ENCODE measurements at places on chromosomes 4 and X.

GRCh38 chr4:116913451-116913850 lies 171.9 kb downstream of the TRAM1L1 start:
- no peak for DNase-seq

DNA sequence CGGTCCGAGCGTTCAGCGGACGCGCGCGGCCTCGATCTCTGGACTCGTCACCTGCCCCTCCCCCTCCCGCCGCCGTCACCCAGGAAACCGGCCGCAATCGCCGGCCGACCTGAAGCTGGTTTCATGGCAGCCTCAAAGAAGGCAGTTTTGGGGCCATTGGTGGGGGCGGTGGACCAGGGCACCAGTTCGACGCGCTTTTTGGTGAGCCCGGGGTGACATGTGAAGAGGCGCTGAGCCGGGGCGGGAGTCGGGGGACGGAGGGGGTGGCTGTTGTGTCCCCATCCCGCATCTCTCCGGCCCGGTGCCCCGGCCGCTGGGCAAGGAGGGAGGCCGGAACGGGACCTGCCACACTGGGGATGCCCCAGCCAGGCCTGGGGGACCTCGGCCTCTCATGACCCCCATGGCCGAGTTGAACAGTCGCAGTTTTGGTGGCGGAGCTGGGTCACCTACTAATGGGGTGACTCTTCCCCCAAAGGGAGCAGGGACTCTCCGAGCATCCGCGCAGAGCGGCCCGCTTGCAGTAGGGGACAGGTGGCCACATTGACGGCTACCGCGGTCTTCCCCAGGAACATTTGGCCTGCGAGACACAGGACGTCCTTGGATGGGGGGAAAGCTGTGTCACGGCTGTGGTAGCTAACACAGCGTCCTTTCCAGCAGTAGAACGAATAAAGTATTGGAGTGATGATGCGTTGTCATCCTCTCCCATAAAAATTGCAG lies at the start of gene GK:
TSS of gene GK (plus strand) at position 9 of the 717 bp plus-strand sequence. CDS start at position 124, 115 bp downstream.
- no peak for DNase-seq

- no peak for DNase-seq
Observed at GRCh38 chr4:115370012-115370411, 256.6 kb upstream of the NDST4 start.

GRCh38 chrX:136689436-136689835 lies 41.5 kb downstream of the CD40LG start:
- peak; percentile 7 for DNase-seq

GRCh38 chr4:140158365-140159030 lies 4.5 kb upstream of the MAML3 start:
- no peak for DNase-seq

- no peak for DNase-seq
Observed at GRCh38 chrX:109403922-109404321, 78.0 kb downstream of the GUCY2F start.

- no peak for DNase-seq
Observed at GRCh38 chr4:25852103-25852502, 10.7 kb downstream of the SEL1L3 start.

GRCh38 chr4:89491761-89492160 lies 184.2 kb upstream of the GPRIN3 start:
- DNase-seq, result no peak

DNA sequence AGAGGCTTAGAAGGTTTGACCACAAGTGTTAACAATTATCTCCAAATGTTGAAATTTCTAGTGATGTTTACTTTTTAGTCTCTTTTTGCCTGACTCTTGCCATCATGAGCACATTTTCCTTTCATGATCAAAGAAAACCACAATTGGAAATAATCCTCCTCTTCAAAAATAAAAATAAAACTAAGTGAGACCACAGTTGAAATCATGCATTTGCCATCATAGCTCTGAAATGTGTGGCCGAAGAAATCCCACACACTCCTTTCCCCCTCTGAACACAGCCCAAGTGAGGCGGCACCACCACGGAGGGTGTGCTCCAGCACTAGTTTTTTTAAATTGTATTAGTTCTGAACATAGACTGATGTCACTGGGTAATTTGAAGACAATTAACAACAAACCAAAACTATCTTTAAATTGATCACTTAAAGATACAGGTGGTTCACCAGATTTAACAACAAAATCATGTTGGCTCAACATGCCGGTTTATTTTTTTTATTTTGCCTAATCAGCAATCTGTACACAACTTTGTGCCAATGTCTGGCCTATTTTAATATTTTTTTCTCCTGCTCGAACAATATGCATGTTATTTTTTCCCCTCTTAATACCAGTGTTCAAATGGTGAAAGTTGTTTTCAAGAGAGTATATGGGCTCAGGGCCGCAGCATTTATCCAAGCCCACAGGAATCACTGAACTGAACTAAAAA lies 17.6 kb downstream of the APBB2 start:
- no peak for DNase-seq

- DNase-seq, result no peak
Observed at GRCh38 chr4:156888762-156889161, 82.8 kb downstream of the PDGFC start.

GRCh38 chrX:2536141-2536540 lies 35.4 kb upstream of the DHRSX start:
- DNase-seq, result no peak

DNA sequence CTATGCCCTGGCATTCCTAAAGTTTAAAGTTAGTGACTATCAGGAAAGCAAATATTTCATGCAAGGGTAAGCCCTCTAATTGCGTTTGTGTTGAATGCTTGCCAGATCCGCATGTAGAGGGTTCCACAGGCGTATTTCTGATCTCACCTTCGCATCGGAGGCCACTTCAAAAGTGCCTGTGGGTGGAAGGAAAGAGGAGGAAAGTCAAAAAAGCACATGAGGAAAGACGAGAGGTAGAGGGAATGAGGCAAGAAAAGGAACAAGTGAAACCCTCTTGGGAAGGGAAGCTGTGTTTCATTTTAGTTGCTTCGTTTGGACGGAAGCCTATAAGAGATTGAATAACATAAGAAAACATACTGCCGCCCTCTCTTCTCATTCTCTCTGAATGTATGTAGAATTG lies 628.8 kb downstream of the SPRY1 start:
- no peak for DNase-seq

DNA sequence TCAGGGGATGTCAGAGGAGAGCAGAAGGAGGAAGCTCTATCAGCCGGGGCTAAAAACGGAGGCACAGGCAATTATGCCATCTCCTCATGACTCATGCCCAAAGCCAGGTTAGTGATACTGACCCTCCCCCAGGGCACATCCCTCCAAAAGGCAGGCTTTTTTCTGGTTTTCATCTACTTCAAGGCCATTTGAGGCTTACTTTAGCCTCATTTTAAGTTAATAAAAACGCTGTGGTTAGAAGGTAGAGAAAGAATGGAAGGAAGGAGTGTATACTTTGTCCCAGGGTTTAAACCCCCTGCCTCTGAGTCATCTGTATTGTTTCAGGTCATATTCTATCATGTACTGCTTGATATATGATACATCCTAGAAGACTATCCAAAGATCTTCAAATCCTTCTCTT lies 89.7 kb upstream of the NDP start:
- no peak for DNase-seq

GRCh38 chrX:82676386-82676785 lies 831.7 kb upstream of the POU3F4 start:
- no peak for DNase-seq

GRCh38 chrX:14497184-14497666 lies 32.1 kb upstream of the GLRA2 start:
- DNase-seq, result no peak

- DNase-seq, result no peak
Observed at GRCh38 chr4:4394644-4395043, 7.7 kb downstream of the NSG1 start.

DNA sequence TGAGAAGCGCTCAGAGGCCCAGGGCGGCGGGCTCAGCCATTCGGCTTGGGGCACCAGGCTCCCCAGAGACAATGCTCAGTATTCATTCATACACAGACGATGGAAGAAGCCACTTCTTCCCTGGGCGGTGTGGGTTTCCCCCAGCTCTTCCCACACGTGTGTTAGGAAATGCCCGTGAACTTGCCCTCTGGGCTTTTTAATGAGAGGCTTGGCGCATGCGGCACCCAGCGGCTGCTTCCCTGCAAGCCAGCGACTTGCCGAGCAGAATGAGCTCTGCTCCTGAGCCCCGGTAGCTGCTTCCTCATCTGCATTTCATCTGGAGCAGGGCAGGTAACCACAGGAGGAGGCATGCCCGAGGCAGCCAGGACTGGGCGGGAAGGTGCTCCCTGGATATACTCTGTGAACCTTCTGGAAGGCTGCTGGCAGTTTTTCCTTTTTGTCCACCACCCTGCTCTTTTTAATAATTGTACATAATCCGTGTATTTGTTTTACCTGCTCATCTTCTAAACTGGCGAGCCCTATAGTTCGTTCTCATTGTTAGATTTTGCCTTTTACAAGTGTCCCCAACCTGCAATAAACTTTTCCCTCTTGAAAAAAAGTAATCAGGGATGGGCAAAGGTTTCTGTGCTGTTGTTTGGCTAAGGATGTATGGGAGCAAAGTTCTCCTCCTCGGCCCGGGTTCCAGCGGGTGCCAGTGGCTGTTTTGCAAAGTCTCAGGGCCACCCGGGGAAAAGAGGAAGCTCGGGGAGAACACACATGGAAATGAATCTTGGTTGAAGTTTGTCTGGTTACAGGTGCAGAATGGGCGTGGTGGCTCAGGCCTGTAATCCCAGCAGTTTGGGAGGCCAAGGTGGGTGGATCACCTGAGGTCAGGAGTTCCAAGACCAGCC lies 178.8 kb downstream of the DCLK2 start:
- no peak for DNase-seq

- peak; percentile 20 for DNase-seq
Observed at GRCh38 chr4:90419124-90419711, 292.0 kb downstream of the CCSER1 start.

DNA sequence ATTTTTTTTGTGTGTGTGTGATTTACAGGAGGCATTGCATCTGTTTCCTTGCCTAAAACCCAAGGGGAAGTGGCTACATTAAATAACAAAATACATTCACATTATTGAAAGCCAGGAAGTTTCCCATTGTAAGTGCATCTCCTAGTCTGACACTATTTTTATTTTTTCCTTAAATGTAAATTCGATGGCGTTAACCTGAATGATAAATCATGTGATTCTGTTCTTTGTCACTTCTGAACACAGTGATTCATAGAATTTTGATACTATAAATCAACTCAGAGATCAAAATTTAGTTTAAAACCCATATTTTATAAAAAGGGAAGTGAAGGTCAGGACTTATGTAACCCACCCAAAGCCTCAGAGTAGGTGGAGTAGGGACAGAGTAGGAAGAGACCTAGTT lies 258.1 kb downstream of the GABRG1 start:
- DNase-seq, result no peak

DNA sequence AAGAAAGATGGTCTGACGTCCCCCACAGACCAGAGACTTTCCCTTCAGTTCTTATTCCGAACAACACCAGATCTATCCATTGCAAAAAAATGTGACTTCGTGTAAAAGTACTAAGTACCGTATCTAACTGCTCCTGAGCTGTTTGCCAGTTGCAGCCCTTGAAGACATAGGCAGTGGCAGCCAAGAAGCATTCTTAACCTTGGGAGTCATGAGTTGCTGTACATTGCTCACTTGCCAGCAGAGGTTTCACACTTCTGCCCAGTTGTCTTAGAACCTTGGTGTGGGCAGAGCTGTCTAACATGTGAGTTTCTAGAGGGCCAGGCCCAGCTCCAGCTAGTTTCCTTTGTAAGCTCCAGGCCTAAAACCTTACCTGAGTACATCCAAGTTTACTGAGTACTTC lies 10.5 kb upstream of the CHRDL1 start:
- no peak for DNase-seq

- DNase-seq, result no peak
Observed at GRCh38 chr4:78100060-78100459, 42.9 kb downstream of the FRAS1 start.

GRCh38 chr4:18686338-18687037 lies 664.9 kb upstream of the LCORL start:
- no peak for DNase-seq

- DNase-seq, result no peak
Observed at GRCh38 chrX:83516597-83516996, 8.5 kb downstream of the POU3F4 start.

- peak; percentile 57 for DNase-seq
Observed at GRCh38 chr4:154466336-154466735, 25.3 kb downstream of the DCHS2 start.

- no peak for DNase-seq
Observed at GRCh38 chr4:29734343-29735213, 985.6 kb upstream of the PCDH7 start.

DNA sequence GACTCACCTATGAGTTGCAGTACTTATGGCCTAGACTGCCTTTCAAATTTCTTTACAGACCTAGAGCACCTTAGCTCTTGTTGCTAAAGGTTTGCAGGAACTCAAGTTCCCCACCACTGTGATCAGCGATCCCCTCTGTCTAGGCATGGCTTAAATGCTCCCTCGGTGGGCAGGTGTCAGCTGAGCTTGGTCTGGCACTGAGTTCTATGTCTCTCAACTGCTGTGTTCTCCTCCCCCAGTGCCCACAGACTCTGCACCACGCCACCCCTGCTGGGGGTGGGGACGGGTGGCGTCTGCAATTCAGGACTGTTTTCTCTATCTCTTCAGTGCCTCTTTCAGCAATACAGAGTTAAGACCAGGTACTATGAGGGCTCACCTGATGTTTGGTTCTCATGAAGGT lies 30.5 kb downstream of the TMEM271 start:
- DNase-seq, result no peak

- DNase-seq, result no peak
Observed at GRCh38 chr4:119209586-119209985, 2.9 kb upstream of the USP53 start.

- DNase-seq, result peak; percentile 5
Observed at GRCh38 chr4:134906404-134907023, 704.9 kb upstream of the PABPC4L start.

DNA sequence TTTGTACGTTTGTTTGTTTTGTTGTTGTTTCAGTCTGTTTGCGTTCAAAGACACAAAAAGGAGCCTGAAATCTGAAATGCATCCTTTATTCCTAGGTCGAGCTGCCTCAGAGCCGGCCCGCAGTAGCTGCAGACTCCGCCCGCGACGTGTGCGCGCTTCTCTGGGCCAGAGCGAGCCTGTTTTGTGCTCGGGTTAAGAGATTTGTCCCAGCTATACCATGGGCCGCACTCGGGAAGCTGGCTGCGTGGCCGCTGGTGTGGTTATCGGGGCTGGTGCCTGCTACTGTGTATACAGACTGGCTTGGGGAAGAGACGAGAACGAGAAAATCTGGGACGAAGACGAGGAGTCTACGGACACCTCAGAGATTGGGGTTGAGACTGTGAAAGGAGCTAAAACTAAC lies 2.4 kb downstream of the ARMCX1 start:
- no peak for DNase-seq

- no peak for DNase-seq
Observed at GRCh38 chrX:131322651-131323050, 33.5 kb upstream of the IGSF1 start.
